ENCODE measurements at places on chromosomes 3 and 15. TPM values are rescaled to one million over a fixed set of nuclear protein-coding genes. Genes with fewer than 3 reads are reported as not detected.
A peak's percentile ranks its signal among the peaks of the same experiment; 100 is the strongest.

DNA sequence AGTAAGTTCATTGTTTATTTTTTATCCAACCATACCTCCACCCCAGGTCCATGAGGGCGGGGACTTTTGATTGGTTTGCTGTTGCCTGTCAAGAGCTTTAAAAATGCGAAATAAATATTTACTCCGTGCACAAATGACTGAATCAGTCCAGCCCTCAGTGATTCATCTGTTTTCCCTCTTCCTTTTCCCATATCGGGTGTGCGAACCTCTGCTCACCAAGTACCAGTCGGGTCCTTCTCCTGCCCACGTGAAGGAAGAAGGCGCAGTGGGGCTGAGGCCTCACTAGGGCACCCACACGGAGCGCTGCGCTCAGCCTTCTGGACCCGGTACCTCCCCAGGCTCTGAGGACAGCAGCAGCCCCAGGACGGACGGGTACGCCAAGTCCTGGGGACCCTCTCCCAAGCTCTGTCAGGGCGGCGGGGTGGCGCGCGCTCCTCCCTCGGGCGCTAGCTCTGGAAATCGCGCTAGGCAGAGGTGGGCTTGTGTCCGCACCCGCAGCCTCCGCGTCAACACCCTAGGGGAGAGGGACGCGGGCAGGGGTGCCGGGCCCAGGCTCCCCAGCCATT lies 70.5 kb upstream of the EPHB3 start:
- no peak for DNase-seq

DNA sequence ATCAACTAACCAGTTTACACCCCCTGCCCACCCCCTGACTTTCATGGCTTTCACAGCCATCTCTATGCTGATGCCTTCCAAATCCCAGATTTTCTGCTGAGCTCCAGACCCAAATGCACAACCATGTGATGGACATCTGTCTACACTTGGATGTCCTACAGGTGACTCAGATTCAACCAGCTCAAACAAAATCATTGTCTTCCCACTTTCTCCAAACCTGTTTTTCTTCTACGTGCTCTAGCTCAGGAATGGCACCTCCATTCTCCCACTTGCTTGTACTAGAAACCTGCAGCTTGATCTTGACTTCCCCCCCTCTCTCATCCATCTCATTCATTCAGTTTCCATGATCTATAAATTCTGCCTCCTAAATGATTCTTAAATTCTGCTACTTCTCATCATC lies 34.1 kb upstream of the RARRES1 start:
- no peak for DNase-seq

GRCh38 chr3:65905771-65906170 lies 132.9 kb downstream of the MAGI1 start:
- no peak for DNase-seq

DNA sequence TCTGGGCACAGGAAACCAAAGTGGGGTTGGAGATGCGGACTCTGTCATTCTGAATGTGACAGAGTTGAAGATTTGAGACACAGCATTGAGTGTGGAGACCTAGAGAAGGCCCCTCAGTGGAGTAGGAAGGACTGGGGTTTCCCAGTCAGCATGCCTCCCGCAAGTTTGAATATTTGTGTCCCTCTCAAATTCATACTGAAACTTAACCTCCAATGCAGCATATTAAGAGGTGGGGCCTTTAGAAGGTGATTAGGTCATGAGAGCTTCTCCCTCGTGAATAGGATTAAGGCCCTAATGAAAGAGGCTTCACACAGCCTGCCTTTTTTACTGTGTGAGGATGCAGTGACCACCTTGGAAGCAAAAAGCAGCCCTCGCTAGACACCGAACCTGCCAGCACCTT lies 8.0 kb downstream of the HDDC3 start:
- DNase-seq, result no peak

GRCh38 chr15:84035399-84035766 lies 200.2 kb upstream of the GOLGA6L4 start:
- peak; percentile 19 for DNase-seq

DNA sequence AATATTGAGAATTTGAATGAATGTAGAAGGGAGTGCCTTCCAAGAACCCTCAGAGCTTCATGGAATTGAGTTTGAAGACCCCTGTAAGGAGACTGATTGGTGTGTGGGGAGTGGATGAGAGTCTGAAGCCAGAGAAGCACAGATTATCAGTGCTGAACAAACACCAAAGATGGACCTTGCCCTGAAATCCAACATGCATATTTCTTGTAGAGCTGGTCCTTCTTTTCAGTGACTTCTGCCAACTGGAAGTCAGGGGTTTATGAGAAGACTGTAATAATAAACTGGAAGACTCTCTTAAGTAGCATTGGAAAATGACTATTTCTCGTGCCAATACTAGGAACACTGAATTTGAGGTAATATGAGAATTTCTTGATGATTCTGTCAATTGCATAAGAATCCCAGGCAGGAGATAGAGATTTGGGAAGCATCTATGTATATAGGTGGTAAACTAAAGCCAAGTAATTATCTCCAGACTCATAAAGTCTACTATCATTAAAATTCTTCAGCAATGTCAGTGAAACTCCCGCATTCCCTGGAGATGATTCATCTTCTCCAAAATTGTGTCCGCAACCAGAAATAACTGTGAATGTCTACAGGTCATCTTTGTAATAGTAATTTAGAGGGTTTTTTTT lies 213.8 kb downstream of the IL5RA start:
- no peak for DNase-seq

DNA sequence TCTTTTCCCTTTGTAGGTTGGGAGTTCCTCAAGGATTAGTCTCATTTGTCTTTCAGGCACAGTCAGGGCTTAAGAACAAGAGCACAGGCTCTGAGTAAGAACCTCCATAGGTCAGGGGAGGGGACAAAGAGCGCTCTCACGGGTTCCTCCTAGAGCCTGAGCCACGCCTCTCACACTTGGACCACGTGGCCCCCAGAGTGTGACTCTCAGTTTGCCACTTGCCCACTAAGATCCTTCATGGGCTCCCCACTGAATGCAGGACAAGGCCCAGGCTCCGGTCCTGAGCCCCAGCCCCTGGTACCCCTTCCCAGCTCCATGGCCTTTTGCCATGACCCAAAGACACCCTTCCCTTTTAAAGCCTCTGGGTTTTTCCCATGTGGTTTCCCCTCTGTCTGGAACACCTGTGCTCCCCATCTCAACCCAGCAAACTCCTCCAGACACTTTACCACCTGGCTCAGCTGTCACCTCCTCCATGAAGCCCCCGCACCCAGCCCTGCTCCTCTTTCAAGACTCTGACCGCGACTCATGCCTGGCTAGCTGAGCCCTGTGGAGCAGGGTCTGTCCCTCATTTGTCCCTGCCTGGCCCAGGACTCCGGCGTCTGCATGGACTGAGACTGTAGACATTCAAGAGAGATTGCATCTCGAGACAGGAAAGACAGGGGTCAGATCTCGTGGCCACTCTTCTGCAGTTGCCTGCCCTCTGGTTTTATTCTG lies 32.7 kb downstream of the IQSEC1 start:
- DNase-seq, result peak; percentile 43

DNA sequence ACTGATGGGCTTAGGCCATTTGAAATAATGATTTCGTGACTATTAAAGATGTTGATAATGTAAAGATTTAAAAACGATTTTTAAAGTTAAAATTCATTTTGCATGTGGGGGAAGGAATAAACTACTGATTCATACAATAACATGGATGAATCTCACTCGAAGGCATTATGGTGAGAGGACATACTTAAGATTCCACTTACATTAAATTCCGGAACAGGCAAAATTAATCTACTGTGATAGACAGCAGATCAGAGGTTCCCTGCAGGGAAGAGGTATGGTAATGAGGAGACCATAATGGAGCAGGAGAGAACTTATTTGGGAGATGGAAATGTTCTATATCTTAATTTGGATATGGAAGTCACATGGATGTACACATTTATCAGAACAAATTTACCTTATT lies 28.4 kb upstream of the RAB6B start:
- no peak for DNase-seq

DNA sequence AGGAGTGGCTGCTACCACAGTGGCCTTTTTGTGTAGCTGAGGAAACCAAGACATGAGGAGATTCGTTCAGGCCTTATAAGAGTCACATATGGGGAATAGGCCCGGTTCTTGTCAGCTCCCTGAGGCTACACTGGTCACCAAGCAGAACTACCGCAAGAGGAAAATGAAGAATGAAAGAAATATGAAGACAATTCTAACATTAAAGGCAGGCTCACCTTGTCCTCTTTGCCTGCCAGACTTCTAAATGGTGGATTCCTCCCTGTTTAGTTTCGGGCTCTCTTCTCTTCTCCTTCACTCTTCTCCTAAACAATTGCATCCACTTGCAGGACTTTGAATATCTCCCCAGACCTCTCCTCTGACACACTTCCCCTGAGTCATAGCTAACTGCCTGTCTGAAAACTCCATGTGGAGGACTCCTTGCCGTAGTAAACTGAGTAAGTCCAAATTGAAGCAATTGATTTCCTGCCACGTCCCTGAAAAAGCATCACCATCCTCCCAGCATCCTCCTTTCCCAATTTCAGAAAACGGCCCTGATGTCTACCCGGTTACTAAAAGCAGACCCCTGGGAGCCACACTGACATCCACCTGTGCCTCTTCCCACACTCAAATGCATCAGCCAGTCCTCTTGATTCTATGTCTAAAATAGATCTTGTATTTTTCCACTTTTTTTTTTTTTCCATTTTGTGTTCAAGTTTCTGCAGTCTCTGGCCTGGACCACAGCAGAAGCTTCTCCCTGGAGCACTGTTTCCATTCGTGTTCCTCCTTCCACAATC lies 30.3 kb upstream of the VEPH1 start:
- no peak for DNase-seq

DNA sequence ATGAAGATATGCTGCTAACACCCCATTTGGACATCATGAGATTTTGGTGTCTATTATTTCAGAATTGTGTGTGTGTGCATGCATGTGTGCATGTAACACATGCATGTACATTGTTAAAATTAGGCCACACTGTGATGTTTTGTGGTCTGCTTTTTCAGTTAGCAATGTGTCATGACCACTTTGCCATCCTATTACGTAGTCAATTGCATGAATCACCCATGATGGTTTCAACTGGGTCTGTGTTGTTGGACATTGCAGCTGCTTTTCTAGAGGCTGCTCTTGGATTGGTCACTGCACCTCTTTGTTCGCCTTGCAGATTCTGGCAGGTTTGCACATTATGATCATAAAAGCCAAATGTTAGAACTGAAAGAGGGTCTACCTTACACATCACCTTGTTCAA lies 101.0 kb upstream of the THBS1 start:
- no peak for DNase-seq

DNA sequence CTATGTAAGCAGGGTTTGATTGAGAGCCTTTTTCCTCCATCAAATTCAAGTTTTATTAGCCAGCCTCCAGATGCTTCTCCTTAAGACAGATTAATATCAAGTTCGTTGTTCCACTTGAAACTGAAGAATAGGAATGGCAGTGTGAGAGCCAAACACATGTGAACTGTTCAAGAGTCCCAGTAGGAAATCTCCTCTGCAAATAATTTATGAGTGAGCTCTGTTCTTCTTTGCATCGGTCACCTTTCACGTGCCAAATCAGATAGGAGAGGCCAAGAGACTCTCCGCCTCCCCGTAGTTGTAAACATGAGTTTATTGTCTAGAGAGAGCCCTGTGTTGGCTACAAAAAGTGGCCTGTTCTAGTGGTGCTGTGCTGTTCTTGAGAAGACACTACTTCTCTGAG lies 372.1 kb upstream of the NR2F2 start:
- DNase-seq, result no peak

DNA sequence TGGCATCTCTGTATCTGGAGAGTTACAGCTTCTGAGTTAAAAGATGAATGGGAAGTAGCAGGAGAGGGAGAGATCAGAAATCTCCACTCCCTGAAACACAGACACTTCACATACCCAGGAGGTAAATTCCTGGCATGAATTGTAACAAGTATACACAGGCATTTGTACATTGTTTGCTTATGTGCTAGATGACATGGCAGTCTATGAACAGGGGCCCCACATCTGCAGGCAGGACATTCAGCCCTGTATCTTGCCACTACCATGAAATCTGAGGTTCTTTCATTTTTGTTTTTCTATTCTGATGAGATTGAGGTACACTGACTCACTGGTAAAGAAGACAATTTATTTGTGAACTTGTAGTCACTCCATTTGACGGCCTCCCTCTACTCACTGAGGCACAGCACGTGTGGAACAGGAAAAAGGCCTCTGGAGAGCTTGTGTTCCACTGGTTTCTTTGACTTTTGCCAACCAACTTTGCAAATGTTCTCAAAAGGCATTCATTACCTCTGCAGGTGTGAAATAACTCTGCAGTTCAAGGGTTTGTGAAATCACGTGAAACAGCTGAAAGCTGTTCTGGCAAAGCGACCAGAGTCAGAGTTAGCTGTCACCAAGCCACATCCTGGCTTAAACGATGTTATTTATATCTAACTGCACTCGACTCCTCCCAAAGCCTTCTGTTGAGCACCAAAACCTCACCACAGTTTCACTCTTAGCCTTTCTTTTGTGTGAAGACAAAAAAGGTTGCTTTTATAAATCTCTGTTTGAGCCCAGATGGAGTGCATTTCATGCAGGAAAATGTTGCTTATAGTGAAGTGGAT lies 401.3 kb upstream of the CFAP20DC start:
- DNase-seq, result peak; percentile 92

- DNase-seq, result no peak
Measured at GRCh38 chr3:113158171-113158570, 53.2 kb upstream of the BOC start.

DNA sequence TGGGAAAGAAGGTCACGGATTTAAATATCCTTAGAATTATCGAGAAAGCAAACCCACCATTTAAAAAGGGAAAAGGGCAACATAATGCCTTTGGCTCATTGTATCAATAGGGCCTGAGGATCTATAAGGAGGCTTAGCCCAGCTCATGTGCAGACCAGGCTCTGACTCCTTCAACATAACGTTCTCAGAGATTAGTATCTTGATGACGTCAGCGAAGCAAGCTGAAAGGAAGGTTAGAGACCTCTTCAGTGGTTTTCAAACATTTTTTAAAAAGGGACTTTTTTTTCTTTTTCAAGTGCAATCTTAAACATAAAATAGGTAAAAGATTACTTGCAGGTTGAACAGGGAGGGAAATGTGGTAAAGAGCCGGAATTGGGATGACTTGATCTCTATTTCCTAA lies 463.9 kb upstream of the ADAMTS9 start:
- DNase-seq, result no peak

GRCh38 chr15:76718863-76719262 lies 186.3 kb downstream of the SCAPER start:
- no peak for DNase-seq

DNA sequence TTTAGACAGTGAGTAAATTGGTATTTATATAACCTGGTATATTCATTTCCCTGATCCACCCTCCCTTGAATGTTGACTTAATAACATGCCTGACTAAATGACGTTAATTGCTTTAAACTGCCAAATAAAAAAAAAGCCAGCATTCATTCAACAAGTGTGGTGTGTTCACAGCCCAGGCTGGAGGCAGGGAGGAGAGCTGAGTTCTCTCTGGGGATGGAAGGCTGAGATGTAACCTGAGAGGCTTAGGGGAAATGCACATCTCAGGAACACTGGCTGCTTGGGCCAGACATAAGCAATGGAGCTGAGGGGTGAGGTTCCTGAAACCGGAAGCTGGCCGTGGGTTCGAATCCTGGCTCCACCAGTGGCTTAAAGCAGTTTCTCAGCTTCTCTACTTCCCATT lies 17.3 kb downstream of the CACNA2D3 start:
- no peak for DNase-seq

NLGN1 gene
- not detected for total RNA-seq

PGBD4 gene
- total RNA-seq, result 4.1 TPM

GPR87 gene
- total RNA-seq, result not detected

NDN gene
- total RNA-seq, result not detected

EPHA6 gene
- total RNA-seq, result not detected

All from OCI-LY7 (cell line).